Stimulated activated CD4-positive, alpha-beta T cell treated with anti-CD3 and anti-CD28 coated beads, TNF-alpha, amount 100 ng/mL, for 48 hours (primary cell): ENCODE measurements at places on chromosomes 11 and 22.

DNA sequence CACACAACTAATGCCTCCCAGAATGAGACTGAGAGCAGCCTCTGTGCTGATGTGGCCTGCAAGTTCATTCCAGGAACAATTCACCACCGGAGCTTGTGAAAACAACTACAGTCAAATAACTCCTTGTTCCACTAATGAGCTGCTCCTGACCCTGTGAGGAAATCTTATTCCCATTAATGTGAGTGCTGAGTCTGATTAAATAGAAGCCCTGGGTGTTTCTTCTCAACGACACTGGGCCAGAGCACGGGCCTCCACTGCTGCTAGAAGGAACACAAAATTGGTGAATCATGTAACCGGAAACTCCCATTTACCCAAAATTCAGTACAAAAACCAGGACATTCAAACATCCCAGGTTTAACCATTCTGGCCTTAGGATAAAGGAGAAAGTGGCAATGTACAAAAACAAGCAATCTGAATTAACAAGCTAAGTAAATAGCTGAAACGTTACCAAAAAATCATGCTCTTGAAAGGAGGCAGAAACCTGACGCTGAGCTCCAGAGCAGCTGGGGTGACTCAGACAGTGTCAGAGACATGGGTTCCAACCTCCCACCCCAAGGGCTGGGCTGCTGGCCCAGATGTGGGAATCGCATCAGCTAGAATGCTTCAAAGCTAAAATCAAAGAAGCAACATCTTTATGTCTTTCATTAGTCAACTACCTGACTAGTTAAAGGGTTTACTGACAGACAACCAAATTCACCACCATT, 26.7 kb downstream of the SERGEF start:
- no peak for DNase-seq

- no peak for DNase-seq
Observed at GRCh38 chr11:115112754-115113153, 391.5 kb downstream of the CADM1 start.

DNA sequence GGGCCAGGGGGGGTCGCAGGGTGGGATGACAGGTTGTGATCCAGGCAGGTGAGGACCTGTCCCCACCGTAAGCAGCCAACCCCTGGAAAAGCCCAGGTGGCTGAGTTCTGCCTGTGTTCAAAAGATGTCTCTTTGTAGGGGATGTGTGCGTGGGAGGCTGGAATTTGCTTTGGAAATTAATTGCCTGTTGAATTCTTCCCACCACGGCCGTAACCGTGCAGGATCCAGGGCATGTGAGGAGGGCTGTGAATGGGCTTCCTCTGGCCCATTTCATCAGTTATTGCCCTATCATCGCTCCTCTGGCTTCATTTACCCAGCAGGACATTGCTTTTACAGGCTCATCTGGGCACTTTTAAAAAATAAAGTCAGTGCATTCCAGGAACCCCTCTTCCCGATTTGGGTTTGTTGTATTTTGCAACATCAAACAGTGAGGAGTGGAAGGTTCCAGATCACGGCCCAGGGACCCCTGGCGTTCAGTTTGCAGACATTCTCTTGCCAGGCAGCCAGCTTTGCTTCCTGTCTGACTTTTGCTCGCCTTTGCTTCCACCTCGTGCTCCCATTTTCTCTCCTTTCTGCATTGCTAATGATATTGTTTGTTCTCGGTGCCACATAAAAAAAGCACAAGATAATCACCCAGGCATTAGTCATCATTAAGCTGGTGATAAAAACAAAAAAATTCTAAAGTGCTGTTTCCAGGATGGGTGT, 1306.6 kb downstream of the BRD1 start:
- DNase-seq: no peak

DNA sequence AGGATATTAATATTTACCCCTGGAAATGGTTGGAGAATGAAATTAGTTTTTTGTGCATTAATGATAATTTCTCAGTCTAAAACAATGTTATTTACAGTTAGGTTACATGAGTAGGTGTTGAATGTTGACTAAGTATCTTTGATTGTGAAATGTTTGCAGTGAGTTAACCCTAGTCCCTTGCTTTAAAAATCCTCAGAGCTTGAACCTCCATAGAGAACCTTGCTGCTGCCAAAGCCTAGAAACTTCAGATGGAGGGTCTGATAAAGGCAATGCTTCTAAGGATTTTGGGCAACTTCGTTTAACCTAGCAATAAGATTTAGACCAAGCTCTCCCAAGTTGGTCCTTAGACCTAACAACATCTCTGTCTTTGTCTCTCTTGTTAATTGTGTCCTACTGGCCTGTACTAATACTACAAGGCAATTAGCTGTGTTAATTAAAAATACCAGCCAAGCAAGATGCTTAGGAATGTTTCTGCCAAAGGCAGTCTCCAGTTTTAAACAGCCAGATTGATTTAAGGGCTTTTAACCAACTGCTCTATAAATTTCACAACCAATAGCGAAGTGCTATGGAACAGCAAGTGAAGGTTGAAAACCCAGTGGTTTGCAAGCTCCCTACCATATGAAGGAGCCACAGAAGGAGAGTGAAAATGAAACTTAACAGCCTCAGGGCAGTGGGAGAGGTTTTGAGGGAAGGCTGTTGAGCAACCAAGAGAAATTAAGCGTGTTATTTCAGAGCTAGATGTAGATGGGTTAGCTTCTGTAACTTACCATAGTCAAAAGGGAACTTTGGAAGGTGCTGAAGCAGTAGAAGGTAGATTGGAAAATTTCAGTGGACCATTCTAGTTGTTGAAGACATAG, 295.9 kb upstream of the ANO5 start:
- DNase-seq: no peak

GRCh38 chr22:23205339-23206049, 25.2 kb downstream of the BCR start:
- DNase-seq: no peak

DNA sequence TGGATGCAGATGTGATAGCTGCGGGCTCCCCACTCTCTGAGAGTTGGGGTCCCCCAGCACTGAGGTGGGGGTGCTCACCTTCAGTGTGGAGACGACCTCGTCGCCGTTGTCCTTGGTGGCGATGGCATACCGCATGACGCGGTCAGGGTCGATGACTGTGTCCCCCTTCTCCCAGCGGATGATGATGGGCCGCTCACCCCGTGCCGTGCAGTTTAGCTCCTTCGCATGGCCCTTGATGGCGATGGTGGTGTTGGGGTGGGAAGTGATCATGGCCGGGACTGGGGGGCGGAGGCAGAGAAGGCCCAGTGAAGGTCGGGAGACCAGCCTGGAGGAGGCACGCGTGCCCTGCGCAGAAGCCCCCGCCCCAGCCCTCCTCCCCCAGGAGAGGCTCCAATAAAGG, 154.2 kb downstream of the CEP164 start:
- DNase-seq: no peak

GRCh38 chr11:101741061-101741460, 157.3 kb upstream of the TRPC6 start:
- no peak for DNase-seq

DNA sequence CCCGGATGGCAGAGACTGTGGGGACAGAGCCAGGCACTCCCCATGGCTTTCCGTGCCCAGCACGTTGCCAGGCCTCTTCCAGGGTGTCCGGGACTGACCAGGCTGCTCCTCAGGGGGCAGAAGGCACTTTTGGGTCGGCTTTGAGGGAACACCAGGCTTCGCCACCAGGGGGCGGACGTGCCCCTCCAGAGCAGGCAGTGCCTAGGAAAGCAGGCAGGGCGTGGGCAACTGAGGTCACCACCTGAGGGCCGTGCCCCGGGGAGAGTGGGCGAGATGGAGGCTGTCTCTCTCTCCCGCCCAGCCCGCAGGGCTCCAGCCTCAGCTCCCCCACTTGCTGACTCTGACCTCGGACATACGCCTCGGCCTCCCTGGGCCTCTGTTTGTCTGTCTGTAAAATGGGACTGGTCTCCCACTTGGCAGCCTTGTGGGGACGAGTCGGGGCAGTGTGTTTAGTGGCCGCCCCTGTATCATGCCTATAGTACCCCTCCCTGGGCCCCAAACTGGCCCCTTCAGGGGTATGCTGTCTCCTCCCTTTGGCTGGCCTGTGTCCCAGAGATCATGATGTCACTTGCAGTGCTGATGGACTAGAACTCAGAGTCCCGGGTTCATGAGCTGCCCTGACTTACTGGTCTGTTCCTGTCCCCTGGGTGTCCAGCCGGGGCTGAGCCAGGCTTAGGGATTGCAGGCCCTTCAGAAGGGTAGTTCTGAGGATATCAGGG, 4.4 kb upstream of the PRR5 start:
- DNase-seq: peak; percentile 70

DNA sequence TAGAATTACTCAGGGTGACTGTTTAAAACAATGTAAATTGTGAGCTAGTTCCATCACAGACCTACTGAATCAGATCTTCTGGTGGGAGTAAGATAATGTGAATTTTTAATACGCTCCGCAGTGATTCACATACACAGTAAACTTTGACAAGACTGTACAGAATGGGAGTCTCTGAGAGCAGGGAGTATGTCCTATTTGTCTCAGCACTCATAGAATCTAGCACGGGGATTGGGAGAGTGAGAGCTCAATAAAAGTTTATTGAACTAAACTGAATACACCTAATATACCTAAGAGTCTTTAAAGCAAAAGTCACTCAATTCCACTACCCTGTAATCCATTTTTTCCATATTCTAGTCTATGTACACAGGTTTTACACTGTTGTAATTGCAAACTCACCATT, 11.2 kb upstream of the GAB2 start:
- DNase-seq: no peak

DNA sequence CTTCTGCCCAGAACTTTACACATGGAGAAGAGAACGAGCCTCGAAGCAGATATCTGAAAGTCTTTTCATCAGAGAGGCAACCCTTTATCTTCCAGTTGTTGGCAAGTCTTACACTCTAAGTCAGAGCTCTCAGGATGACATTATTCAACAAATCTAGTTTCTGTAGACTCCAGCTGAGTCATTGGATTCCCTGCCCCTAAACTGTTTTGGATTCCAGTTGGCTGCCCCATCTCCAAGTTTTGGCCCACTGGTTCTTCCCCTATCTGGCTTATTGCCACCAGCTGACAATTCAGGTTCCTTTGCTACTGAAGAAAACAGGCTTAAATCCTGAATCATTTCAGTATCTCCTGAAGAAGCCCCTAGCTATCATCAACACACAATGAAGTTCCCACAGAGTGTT, 14.2 kb downstream of the SAAL1 start:
- no peak for DNase-seq

DNA sequence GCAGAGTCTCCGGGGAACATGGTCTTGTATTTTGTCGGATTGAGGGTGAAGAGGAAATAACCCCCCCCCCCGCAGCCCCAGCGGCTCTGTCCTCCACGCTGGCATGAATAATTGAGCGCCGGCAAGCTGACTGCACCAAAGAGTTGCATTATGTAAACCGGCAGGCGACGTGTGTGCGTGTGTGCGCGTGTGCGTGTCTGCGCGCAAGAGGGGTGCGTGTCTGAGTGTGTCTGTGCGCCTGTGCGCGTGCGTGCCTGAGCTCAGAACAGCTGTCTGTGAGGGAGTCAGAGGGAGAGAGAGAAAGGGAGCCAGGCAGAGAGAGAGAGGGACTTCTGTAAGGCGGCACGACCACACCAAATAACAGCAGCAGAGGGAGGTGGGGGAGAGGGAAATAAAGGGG, 94.4 kb downstream of the SCN3B start:
- DNase-seq: no peak

DNA sequence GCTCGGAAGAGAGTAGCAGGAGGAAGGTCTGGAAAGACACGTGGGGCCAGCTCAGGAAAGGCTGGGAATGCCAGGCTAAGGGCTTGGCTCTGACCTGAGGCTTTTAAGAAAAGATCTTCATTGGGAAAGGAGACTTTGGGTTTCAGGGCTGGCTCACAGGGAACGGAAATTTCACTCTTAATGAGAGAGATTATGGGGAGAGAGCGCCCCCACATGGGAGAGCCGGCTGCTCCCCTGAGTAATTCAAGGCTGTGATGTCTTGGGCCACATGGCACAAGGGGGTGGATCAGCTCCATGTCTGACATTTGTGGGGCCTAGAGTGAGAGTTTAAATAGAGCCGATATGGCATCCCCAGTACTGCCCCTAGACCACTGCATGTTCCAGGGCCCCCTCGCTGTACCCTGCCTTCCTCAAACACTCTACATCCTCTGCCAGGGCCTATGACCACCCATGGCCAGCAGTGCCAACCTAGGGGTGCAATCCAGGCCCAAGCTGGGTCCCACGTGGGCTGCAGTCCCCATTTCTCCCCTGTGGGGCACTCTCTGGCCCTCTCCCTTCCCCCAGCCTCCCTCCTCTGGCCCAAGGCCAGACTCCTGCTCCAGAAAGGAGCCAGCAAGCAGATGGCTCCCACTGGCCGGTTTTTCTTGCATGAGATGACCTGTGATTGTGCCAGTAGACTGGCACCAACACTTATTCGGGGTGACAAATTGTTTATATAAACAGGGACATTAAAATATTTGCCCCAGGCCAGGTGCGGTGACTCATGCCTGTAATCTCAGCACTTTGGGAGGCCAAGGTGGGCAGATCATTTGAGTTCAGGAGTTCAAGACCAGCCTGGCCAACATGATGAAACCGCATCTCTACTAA, 75.2 kb downstream of the ISX start:
- DNase-seq: no peak

- no peak for DNase-seq
Observed at GRCh38 chr11:123069908-123070821, 8.2 kb upstream of the HSPA8 start.

DNA sequence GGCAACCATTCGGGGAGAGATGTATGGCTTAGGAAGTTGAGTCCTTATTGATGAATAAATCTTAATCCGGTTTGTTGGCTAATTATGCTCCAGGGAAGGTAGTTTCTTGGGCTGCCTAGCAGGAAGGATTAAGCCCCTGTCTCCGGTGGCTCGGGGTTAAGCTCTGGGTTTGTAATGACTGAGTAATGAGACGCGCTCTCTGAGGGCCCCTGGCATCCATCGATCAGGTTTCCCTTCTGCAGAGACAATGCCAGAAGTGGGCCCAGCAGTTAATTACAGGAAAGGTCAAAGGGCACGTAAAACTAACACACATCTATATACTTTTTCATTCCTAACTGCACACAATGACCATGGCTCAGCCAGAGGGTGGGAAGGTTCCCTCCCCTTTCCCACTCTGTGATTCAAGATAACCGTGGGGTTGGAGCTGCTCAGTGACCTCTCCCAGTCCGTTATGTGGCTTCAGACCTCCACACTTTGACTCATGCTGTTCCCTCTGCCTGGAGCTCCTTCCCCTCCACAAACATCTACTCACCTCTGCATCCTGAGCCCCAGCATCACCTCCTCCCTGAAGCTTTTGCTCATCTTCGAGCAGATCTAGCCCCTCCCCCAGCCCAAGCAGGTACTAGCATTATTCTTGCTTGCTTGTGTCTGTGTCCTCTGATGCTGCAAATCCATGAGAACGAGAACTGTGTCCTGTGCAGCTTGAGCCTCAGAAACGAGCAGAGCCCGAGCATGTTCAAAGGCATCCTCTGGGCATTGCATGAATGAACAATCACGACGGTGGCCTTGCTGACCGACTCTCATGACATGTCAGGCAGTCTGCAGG, 16.6 kb downstream of the SCUBE1 start:
- DNase-seq: no peak

DNA sequence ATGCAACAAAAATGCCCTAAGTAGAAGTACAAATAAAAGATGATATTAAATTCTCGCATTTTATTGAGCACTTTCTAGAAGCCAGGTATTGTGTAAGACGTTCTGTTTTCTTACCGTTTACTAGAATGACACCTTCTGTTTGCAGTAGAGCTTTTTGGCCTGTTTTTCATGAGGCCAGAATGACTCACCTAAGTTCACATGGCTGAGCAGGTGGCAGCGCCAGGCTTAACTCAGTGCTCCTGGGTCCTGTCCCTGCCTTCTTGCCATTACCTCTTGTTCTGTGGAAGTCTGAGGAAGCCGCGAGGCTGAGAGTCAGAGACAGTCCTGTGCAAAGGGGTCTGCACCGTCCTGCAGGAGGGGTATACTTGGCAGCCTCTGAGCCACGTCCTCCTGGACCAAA, 113.8 kb downstream of the ATXN10 start:
- no peak for DNase-seq
